ENCODE measurements at places on chromosomes 12 and 14.

GRCh38 chr12:73632191-73632590 is 905.4 kb upstream of the ATXN7L3B start:
- no peak for DNase-seq

DNA sequence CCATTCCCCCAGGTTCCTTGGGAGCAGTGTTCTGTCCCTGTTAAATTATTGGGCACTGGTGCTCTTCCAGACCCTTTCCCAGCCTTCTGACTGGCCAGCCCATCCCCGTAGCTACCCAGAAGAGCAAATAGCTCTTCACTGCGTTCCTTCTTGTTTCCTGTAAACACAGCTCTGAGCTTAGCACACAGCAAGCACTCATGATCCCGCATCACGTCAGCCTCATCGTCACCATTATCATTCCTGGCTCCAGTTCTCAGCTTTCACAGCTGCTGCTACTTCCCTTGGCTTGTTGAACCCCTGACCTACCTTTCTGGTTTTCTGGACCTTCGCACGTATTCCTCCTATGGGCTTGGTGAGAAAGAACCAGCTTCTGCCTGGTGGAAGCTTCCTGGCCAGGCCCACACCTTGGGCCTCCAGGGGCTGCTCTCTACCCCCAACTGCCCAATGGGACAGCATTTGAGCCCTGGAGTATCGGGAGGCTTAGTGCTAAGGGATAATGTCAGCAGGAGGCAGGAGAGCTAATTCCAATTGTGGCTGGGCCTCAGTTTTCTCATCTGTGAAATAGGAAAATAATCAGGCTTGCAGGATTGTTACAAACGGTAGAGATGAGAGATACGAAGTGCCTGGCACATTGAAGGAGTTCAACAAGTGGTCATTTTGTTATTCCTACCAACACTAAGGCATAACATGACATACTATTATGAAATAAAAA is 22.6 kb upstream of the PAPOLA start:
- DNase-seq: no peak

GRCh38 chr12:38776647-38777046 is 128.7 kb downstream of the CPNE8 start:
- DNase-seq: no peak

GRCh38 chr12:67534681-67535080 is 113.9 kb upstream of the DYRK2 start:
- no peak for DNase-seq

DNA sequence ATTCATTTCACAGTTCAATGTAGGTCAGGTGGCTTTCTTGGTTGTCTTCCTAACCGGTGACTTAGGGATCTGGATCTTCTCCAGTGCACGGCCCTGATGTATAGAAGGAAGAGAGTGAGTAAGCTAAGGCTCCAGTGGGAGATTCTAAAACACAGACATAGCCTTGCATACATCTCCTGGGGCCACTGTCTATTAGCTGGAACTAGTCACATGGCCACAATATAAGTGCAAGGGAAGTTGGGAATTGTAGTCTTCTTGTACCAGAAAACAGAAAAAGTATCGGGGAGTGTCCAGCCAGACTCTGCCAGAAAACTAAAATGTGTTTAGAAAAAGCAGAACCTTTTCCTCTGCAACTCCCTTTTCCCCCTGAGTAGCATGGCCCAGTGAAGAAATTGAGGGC is 531.6 kb downstream of the VRK1 start:
- DNase-seq: no peak

DNA sequence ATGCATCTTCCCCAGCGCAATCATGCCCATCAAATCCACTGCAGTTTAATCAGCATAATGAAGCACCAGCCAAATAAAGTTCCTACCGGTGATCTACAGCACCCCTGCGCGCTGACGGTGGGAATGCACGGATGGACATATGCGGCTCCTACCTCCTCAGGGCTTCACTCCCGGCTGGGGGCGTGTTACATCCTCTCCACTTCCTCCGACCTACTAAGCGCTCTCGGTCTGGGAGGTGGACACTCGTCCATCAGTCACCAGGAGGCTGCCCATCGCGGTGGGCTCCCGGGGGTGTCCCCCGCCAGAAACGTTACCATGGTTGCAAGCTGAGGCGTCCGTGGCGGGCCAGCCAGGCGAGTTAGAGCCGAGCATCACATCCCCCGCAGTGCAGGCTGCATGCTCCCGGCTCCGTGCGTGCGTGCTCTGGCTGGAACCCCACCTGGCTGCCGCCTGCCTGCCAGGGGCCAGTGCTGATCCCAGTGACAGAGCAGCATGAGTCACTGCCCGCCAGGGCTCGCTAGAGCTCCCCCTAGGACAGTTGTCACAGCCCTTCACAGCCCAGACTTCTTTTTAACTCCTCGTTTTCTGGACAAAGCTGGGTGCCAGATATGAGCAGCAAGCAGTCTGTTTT is 73.0 kb downstream of the CIT start:
- no peak for DNase-seq

DNA sequence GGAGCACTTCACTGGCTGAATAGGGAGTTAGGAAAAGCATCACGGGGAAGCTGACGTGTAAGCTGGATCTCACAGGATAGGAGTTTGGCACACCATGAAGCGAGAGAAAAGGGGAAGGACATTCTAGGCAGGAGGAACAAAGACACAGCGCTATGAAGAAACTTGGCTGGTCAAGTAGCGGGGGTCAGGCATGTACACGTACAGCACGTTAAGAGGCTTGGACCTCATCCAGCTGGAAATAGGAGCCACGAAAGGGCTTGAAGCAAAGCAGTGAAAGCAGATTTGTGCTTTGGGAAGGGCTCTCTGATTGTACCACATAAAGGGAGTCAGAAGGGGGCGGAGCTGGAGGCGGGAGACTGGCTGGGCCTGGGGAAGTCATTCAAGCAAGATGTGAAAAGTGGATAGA is 19.6 kb upstream of the GALNT8 start:
- no peak for DNase-seq

DNA sequence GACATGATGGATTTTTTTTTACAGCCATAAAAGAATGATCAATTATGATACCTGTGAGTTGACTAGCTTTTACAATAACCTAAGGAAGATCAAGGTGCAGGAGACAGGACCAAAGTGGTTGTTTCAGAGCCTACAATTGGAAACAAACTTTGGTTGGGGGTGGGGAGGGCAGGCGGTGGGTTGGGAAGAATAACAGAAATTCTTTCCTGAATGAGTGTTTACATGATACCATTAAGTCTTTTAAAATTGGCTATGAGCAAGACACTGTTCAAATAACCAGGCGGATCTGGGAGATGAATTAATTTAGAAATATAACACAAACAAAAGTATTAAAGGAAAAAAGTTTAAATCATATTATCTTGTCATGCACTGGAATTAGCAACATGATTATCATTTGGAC is 7.2 kb downstream of the NFYB start:
- DNase-seq: no peak

DNA sequence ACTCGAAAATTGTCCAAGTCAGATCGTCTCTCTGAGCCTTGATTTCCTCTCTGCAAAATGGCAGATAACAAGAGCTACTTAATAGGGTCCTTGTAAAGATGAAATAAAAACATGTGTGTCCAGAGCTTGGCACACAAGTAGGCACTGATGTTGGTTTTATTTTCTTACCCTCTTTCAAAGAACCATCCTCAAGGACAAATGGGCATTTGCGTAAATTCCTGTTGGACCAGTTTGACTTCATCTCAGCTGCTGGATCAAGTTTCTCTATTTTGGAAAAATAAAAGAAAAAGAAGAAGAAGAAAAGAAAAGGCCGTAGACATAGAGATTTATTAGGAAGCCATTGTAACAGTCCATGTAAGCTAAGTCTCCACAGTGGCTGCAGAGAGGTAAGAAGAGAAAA is 47.2 kb downstream of the MAP1LC3B2 start:
- DNase-seq: no peak

DNA sequence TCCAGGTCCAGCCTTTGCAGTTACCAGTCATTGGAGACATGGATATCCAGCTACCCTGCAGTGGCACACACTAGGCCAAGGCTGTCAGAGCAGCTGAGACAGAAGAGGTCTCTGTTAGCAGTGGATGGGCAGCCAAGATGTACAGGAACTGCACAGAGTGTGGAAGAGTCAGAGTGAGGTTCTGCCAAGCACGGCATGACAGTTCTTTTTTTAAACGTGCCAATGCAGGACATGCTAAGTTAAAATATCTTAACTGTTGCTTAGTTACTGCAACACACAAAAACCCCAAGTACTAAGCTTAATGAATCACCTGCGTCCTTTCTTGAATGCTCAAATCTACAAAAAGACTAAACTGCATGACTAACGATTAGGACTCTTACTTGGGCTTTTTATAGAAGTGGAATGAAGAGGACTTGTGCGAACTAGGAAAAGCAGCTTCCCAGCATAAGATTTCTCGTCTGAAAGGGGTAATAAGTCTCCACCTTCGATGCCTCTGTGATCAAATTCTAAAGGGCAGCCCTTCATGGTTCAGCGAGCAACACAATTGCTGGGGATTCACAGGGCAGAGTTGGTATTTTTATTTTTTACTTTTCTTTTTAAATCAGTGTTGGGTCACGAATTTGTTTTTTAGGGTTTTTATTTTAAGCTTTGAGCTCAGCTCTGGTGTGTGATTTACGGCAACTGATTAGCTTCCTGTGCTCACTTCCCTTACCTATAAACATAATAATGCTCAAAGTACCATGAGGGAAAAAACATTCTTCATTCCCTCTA is 20.6 kb downstream of the MAPK1IP1L start:
- DNase-seq: no peak

DNA sequence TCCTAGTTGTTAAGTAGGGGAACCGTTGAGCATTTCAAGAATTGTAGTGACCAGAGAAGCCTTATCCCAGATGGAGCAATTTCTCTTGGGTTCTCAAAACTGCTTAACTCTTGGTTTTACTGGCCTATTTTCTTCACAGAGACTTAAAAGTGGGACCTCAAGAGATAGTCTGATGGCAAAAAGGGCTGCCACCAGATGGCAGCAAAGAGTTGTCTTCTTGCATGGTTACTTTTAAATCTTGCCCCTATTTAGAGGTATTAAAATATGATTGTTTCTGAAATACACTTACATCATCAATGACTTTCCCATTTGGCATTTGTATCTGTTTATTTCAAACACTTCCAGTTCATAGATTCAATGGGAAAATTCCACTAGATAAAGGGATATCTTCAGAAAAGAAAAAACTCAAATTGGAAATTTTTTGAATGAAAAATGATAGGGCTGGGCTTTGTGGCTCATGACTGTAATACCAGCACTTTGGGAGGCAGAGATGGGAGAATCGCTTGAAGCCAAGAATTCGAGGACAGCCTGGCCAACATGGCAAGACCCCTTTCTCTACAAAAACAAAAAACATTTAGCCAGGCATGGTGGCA is 69.9 kb upstream of the CNTN1 start:
- DNase-seq: peak; percentile 22

DNA sequence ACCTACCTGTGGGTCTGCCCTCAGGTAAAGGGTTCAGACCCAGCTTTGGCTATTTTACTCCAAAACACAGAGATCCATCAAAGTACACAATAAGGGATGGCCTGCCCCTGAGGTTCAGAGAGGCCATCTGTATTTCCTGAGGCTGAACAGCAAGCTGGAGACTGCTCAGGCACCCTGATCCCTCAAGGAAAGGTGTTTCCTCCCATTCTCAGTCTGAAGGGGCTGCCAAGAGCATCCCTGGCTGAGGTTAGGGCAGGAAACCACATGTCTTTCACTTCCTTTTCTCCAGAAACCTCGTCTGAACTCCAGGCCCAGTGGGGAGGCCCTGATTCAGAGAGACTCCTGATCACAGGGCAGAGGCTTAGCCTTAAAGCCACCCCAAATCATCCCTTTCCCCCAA is 1.5 kb downstream of the RILPL1 start:
- peak; percentile 25 for DNase-seq

DNA sequence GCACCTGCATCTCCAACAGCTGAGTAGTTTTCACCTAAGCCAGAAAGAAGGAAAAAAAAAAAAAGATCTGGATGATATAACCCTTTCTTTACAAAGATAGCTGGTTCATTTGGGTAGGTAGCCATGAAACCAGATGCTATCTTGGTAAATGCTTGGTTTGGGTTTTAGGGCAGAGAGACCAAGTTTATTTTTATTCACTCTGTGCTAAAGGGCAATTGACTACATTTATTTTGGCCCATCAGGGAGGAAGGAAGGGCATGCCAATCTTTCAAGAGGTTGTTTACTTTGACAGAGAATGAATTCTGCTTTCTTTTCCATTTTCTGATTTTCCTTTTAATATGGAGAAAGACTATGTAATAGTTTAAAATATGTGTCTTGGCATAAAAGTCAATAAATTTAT is 91.0 kb downstream of the NTN4 start:
- DNase-seq: no peak

DNA sequence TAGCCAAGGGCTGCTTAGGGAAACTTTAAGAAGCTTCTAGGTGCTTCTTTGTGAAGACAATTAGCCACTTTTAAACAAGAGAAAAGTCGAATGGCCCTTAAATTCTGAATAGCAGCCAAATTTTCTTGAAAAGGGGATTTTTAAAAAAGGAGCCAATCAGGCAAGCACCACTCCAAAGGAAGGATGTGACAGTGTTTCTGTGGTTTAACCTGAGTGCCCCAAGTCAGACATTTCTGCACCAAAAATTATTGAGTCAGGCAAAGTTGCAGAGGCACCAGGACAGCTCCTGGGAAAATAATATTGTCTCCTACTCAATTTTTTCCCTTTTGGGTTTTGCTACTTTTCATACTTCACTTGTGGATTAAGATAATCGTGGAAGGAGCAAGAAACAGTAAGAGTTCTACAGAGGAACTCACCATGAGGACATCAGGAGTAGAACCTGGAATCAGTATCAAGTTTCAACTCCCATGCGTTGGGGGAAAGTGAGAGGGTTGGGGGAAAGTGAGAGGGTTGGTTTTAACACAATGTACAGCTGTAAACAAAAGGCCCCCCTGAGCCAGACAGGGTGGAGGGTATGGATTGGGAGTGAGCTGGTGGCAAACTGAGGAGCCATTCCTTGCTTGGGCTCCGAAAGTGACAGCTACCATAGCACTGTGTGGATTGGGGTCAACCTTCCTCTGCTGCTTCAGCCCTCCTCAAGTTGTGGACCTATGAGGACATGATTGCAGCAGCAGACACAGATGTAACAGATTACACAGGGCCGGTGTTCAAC is 90.8 kb downstream of the SLC38A1 start:
- no peak for DNase-seq

- DNase-seq: no peak
Measured at GRCh38 chr12:114274131-114274530, 131.8 kb downstream of the TBX5 start.

DNA sequence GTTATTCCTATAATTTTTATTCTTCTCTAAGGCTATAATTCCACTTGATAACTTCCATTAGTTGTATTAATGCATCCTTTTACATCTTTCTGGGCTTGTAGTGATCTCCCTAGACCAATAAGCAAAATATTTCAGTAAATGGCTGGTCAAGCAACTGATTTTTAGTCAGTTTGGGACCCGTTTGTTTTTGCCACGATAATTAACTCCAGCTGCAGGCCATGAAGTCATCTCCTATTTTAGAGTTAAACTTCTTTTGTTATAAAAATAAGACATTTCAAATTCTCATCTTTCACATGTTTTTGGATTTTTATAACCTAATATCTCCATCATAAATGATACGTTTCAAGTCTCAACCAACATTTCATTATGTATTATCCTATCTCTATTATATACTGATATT is 49.4 kb downstream of the MAGOHB start:
- no peak for DNase-seq

- DNase-seq: peak; percentile 8
Measured at GRCh38 chr12:5003025-5003666, 40.5 kb upstream of the KCNA5 start.
